ENCODE measurements at places on chromosomes 3 and 15.

DNA sequence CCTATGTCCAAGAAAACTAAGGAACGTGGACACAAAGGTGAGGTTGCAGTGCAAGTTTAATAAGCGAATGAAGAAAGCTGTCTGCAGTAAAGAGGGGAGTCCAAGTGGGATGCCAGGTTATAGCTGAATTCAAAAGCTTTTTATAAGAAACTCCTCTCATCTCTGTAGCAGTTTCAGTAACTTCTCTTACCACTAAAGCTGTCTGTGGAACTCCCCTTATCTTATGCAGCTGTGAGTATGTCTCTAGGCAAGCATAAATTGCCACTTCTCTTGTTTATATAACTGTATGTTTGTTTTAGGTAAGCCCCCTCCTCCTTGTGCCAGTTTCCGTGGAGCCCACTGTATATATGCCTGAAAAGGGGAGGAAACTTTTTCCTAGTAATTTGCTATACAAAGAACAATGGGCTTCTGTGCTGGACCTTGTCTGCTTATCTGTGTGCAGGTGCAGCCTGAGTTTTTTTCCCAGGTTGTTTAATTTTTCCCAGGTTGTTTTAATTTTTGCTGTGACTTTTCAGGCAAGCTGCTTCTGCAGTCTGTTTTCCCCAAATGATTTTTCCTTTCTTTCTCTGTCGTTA, 875.1 kb upstream of the EPHA6 start:
- no peak for DNase-seq

GRCh38 chr3:136712941-136713340, 39.2 kb downstream of the STAG1 start:
- DNase-seq = no peak

- DNase-seq = no peak
Measured at GRCh38 chr3:67296039-67296892, 298.2 kb downstream of the KBTBD8 start.

GRCh38 chr15:48851956-48852355, 26.0 kb upstream of the EID1 start:
- DNase-seq = peak; percentile 22

DNA sequence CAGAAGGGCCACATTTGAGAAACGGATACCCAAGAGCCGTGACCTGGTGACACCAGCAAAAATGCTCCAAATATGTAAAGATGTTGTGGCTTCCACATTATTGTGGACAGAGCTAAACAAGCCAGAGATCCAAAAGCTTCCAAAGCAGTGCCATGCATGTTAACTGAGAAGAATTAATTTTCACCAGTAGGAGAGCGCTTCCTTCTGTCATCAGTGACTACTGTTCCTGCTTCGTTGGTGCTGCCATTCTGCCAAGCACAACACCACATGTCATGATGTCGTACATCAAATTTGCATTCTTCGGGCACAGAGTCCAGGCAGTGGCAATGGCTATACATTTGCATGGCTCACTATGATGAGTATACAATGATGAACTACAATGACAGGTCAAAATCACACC, 19.1 kb upstream of the CHST2 start:
- no peak for DNase-seq

DNA sequence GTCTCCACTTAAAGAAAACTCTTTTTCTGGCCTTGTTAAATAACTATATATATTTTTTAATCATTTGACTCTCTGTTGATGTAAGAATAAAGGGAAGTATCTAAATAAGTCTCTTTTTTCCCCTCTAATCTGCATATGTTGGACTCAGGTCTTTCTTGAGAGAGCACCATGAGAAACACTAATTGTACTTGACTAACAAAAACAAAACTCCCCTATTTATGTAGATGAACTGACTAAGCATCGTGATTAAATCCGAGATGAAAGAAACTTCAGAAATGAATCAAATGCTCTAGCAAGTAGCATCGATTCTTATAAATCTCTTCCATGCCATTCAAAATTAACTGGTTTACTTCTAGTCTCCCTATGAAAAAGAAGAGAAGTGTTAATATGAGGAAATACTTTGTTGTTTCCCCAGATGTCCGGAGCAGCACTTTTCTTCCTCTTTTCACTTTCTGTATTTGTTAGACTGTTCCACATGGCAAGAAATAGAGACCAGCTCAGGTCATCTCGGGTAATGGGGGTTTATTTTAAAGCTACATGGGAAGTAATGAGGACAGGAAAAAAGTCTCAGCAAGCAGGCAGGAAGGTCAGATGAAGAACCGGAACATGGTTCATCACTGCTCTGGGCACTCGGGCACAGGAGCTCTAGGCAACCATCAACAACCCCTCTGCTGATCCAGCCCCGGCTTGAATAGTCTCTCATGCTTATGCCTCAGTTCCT, 288.3 kb downstream of the CNTN6 start:
- DNase-seq = no peak

DNA sequence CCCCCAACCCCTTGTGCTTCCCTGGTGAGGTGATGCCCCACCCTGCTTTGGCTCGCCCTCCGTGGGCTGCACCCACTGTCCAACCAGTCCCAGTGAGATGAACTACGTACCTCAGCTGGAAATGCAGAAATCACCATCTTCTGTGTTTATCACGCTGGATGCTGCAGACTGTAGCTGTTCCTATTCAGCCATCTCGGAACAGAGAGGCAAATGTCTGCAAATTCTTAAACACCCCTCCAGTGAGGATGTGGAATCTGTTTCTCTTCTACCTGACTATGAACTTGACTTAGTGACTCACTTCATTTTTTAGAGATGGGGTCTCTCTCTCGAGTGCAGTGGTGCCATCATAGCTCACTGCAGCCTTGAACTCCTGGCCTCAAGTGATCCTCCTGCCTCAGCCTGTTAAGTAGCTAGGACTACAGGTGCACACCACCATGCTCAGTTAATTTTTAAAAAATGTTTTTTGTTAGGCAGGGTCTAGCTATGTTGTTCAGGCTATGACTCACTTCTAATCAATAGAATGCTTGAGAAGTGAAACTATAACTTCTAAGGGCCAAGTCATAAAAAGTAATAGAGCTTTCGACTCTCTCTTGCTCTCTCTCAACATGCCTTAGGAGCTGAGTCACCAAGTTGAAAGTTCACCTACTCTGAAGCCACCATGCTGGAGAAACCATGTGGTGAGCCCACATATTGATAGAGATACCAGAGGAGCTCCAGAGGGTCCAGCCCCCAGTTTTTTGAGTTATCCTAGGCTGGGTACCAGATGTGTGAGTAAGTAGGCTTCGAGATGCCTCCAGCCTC, 11.5 kb upstream of the PARP14 start:
- DNase-seq = no peak

DNA sequence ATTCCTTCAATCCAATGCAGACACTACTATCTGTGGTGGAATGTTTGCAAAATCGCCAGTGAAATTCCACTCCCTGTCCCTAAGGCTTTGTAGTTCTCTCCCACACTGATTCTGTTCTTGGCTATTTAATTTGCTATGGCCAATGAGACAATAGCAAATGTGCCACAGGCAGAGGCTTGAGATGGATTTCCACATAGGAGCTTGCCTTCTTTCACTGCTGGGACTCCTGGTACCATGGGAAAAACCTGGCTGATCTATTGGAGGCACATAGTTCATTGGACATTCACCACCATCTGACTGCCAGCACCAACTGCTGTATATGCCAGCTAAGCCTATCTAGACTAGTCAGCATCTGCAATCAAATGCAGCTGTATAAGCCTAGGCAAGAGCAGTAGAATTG, 103.8 kb downstream of the NR1D2 start:
- DNase-seq = no peak
